Stimulated activated CD4-positive, alpha-beta T cell treated with anti-CD3 and anti-CD28 coated beads, Interleukin-1b, Interleukin-23, amount 100 ng/mL, for 24 hours (primary cell): ENCODE measurements at places on chromosomes 3 and 15.
A peak's percentile ranks its signal among the peaks of the same experiment; 100 is the strongest.

DNA sequence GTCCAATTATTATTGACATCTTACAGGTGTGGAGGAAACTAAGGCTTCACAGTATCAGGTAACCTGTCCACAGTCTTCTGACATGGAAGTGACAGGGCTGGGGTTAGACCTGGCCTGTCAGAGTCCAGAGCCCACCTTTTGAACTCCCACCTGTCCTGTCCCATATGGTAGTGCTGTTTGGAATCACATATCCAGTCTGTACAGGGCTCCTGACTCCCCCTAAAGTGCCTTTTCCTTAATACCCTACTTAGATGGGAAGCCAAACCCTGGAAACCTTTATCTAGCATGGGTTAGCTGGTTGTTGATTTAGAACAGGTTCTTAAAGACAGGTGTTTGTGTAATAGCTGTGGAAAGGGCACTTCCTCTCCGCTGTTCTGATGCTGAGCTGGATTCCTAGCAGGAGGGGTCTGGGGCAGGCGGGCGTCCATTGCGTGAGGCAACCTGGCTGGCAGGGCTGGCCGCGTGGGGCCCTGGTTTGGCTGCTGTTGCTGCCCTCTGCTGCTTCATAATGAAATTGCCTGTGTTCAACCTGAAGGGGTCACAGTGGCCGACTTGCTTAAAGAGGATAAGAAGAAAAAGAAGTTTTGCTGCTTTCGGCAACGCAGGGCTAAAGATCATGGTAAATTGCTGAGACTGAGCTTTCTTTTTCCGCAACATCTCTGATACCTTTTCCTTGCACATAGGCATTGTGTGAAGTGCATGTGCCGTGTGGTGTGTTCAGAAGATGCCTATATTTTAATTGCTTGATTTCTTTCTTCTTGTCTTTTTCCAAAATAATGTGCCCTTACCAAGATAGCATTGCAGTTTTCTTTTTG is 136.2 kb downstream of the CHDH start:
- peak; percentile 35 for DNase-seq

DNA sequence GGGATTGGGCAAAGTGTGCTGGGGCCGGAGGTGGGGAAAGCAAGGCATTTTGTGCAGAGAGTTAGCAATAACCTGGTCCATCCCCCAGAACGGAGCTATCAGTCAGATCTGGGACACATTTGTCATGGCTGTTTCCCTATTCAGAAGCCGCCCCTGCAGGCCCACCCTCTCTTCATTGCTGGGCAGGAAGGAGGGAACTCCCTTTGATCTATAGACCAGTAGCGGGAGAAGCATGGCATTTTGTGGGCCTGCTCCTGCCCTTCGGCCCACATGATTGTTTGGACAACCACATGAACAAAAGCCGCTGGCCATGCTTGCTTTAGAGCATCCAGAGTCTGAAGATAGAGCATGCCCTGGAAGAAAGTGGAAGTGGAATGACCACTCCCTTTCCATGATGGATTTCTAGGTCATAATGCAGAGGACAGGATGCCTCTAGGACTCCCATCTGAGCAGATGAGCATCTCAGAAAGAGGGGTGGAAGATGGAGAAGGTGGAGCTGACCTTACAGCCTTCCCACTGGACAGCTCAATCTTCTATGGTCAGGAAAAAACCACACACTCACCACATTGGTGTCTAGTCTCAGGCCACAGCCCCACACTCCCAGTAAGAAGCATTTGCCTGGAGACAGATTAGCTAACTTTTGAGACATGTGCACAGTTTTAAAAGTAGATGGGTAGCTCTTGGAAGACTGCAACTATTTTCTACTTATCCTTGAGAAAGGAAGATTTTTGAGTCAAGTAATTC is 11.9 kb upstream of the LRTM1 start:
- DNase-seq = no peak

DNA sequence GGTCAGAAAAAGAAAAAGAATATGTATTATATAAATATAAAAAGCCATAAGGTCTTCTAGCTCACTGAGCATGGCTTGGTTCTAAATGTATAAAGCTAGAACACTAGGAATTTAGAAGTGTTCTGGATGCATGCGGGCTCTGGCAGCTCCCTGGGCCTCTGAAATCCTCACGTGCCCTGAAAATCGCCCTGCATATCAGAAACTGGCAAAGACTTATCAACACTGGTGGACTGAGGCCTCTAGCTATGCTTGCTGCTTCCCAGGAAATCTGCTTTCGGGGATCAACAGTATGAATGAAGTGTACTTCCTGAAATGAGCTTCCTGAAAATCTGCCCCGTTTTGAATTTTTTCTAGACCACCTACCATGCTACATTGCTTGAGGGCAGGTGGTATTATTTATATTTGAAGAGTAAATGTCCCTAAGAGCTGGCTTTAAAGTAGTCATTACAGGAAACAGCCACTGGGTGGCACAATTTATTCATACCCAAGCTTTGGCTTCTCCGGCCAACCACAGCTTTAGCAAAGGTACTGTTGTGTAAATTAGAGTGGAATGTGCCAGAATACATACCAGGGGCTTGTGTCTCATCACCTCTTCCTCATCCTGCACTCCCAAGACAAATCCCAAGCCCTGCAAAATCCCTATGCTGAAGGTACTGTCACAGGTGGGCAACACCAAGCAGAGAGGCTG is 17.7 kb downstream of the CRTAP start:
- DNase-seq = peak; percentile 15

DNA sequence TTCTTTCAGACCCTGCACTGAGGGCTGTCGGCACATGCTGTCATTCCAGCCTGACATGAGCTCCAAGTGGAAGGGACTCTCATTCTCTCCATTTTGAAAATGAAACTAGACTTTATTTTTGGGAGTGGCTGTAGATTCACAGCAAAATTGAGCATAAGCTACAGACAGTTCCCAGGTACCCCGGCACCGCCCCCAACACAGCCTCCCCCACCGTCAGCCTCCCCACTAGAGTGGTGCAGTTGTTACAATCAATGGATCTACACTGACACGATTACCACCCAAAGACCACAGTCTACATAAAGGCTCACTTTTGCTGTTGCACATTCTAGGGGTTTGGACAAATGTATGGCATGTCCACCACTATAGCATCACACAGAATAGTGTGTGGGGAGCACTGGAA is 29.5 kb upstream of the FGD5 start:
- no peak for DNase-seq

GRCh38 chr3:10194328-10195071 is 29.8 kb downstream of the IRAK2 start:
- DNase-seq = no peak

DNA sequence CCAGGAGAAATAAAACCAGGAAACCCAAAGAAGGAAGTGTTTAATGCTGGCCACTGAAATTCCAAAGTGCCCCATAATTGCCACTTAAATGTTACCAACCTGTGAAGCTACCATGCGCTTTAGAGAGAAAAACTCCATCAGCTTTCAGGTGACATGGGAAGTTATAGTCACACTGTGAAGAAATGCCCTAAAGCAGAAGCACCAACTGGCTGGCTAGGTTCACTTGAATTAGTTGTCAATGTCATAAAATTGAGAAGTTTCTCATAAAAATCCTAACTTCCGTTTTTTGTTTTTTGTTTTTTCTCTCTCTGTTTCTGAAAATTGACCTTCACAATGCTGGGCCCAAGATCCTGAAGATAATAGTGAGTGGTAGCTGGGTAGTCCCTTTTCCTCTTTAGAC is 167.9 kb upstream of the CTNNB1 start:
- no peak for DNase-seq

- DNase-seq = no peak
These were observed 67.8 kb downstream of the LINGO1 start for GRCh38 chr15:77564938-77565337.
